Stimulated activated CD8-positive, alpha-beta memory T cell treated with anti-CD3 and anti-CD28 coated beads, Interleukin-15, amount 100 ng/mL, for 48 hours (primary cell): ENCODE measurements at places on chromosomes 7 and 10.

DNA sequence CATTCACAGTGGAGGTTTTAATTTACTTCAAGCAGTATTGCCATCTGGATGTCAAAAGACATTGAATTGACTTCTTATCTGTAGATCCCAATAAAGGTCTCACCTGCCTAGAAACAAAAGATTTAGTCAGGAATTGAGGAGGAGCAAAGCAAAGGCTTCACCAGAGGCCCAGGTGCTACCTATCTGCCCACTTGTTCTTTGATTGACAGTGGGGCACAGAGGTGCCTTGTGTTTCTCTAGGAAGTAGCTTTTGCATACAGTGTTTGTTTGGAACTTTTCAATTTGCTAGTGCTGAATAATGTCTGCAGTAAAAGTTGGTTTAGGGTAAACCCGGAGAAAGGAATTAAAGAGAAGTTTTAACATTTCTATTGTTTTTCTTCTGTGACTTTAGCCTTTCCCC lies 40.4 kb downstream of the AUTS2 start:
- DNase-seq: no peak

DNA sequence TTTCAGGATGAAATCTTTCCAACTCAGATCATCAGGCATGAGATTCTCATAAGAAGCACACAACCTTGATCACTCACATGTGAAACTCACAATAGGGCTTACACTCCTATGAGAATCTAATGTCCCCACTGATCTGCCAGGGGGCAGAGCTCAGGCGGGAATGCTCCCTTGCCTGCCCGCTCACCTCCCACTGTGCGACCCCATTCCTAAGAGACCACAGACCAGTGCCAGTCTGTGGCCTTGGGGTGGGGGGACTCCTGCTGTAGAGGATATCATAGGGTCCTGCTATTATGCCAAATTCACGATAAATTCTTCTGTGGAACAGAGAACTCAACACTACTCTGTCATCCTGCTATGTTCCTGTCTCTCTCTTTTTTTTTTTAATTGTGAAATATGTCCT lies 5.2 kb upstream of the RASGEF1A start:
- DNase-seq: no peak

GRCh38 chr7:73838642-73839041 lies 3.7 kb downstream of the METTL27 start:
- DNase-seq: no peak

DNA sequence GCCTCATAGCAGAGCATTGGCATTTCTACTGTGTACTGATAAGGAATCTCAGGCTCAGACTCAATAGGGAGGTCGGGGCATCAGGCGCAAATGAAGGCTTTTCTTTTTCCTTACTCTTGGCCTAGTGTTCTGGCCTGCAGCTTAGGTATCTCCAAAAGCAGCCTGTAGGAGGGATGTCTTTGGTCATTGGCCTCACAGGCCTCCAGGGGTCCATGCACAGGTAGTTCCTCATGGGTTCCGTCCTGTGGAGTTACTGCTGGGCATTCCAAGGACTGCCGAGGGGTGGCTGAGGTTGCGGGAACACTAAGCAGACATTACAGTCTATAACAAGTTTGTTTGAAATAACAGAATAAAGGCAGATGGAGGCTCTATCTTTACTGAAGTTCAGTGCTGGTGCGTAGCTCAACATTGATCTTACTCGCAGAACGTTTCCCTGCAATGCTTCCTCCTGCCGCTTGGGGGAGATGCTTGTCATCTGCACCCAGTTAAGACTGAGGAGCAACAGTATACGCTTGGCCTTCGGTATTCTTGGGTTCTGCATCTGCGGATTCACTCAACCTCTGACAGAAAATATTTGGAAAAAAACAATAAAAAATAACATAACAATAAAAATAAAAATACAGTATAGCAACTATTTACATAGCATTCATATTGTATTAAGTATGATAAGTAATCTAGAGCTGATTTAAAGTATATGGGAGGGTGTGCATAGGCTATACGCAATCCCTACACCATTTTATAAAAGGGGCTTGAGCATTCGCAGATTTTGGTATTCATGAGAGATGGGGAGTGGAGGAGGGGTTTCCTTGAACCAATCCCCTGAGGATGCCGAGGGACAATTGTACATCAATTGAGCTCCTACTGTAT lies 58.9 kb downstream of the SH2D4B start:
- no peak for DNase-seq

DNA sequence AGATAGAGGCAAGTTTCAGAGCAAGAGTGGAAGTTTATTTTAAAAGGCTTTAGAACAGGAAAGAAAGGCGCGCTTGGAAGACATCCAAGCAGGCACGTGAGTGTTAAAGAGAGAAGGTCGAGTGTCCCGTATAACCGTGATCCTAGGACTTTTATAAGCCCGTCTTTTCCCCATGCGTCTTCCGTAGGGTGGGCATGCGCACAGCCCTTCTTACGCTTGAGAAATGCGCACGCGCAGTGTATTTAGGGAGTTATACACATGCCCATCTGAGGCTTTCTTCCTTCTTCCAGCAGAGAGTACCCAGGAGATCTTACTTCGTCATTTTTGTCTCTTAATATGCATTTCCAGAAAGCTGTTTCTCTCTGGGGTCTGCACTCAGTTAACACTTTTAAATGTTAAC lies 52.4 kb downstream of the CALD1 start:
- DNase-seq: no peak

DNA sequence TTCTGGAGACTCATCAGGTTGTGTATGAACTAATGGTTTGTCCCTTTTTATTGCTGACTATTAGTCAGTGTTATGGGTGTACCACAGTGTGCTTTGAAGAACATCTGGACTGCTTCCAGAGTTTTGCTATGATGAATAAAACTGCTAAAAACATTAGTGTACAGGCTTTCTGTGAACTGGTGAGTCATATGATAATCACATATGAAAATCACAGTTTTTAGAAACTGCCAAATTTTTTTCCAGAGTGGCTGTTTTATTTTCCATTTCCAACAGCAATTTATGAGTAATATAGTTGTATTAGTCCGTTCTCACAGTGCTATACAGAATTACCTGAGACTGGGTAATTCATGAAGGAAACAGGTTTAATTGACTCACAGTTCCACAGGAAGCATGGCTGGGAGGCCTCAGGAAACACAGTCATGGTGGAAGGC lies 281.2 kb upstream of the VSTM2A start:
- DNase-seq: no peak

GRCh38 chr7:138359870-138360559 lies 100.0 kb upstream of the TRIM24 start:
- DNase-seq: no peak

GRCh38 chr7:94022550-94022949 lies 18.4 kb upstream of the BET1 start:
- DNase-seq: no peak

DNA sequence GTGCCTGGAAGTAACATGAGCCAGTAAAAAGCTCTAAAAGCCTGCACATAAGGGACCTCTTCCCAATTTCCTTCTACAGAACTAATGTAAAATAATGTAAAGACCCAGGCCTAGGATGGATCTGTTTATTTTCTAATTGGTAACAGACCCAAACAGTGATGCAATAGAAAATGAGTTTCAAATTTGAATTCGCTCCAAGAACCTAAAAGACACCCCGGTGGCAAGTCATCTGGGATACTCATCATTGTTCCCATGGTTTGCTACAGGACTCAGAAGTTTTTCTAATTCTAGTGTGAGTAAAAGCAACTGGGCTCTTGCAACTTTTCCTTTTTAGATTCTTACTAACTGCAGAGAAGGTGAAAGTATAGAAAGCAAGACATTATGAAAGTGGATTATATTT lies 271.3 kb upstream of the CACNA2D1 start:
- DNase-seq: no peak

GRCh38 chr7:139783647-139784385 lies 6.0 kb upstream of the HIPK2 start:
- no peak for DNase-seq

DNA sequence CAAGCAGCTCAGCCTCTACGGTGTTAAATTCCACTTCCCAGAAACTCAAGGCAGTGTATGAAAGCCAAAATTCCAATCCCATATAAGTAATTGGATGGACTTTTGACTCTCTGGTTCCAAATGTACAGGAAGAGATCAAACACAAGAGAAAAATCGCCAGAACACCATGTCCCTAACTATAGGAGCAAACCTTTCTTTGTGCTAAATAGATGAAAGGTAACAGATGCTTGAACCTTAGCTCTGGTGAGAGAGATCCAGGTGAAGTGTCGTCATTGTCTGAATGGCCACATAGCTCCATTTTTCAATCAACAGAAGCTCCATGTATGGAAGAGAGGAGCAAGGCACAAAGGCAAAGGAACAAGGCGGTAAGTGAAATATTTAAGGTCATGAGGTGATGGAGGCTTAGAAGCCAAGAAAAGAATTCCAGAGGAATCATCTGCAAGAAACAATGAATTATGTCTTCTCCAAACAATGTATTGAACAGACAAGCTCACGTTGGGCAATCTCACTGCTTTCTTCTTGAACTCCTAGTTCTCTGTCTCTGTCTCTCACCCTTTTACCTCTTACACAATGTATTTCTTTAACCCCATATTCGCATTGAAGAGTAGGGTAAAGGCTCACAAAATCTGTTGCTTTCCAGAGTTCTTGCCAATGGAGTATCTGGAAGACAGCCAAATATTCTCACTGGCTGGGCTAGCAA lies 585.1 kb downstream of the GATA3 start:
- no peak for DNase-seq

DNA sequence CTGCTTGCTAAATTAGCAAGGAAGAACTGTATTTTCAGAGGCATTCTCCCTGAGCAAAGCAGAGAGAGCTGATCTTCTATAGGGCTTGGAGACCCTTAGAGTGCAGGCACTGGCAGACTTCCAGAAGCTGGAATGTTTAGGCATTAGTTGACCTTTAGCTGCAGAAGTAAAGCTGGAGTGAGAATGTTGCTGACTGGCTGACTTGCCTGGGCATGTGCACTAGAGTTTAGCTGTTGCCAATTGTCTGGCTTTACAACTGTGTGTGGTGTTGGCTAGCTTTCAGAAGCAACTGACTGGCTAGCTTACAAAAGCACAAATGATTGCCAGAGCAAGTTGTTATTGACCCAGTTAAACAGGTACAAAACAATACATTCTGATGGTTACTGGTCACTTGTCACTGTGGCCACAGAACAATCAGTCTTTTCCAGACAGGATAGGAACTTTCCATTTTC lies 25.1 kb downstream of the FAM13C start:
- no peak for DNase-seq

GRCh38 chr7:94252971-94253370 lies 141.7 kb upstream of the COL1A2 start:
- no peak for DNase-seq

DNA sequence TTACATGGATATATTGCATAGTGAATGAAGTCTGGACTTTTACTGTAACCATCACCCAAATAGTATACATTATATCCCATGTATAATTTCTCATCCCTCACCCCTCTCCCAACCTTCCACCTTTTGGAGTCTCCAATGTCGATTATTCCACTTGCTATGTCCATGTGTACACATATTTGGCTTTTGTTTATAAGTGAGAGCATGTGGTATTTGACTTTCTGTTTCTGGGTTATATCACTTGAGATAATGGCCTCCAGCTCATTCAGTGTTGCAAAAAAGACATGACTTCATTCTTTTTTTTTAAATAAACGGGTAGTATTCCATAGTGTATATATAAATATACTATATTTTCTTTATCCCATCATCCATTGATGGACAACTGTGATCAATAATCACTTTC lies 288.6 kb upstream of the BMPER start:
- DNase-seq: no peak

DNA sequence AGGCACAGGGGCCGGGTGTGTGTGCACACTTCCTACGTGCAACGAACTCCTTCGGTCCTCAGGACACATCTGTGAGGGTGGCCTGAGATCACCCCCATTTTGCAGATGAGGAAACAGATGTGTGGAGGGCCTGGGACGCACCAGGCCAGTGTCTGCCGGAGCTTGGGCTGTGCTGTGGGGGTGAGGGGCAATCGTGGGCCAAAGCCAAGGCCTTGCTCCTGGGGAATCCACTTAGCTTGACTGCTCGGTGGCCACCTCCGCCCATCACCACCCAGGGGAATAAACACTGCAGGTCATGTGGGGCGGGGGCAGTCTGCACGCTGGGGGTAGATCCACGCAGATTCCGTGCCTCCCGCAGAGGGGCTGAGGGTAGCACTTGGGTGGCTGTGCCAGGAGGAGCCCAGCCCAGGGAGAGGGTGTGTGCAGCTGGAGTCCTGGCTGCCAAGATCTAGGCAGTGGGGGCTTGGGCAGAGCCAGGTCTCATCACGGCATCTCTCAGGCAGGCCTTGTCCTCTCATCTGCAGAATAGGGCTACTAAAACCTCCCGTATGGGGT lies 70.8 kb upstream of the EN2 start:
- DNase-seq: no peak

GRCh38 chr10:68132391-68132790 lies 23.1 kb downstream of the MYPN start:
- no peak for DNase-seq

DNA sequence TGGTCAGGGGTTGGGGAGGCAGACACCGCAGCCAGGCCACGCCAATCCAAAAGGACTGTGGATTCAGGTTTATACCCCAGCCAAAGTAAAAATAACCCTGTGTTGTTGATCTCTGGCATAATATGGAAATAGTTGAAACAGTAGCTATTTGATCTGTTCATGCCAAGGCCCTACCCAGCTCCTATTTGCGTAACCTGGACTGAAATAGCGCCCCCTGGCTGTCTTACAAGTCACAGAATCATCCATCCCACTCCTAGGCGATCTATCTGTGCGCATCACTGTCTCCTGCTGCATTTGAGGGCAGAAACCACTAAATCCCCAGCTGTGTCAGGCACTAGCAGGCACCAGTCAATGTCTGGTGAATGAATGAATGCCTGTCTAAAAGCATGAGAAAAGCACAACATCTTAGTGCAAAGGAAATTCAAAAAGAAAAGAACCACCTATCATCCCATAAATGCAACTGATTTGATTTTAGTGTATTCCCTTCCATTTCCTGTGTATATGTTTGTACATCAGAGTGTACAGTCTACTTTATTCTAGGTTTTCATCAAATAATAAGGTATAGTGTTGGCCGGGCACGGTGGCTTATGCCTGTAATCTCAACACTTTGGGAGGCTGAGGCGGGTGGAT lies 160.0 kb downstream of the SLIT1 start:
- DNase-seq: peak; percentile 28
